ENCODE measurements at places on chromosomes 4 and X.

- DNase-seq = no peak
Measured at GRCh38 chr4:155543126-155543765, 123.4 kb upstream of the GUCY1A1 start.

- DNase-seq = no peak
Measured at GRCh38 chr4:97432551-97432950, 710.7 kb downstream of the STPG2 start.

GRCh38 chr4:139853309-139853708 lies 187.7 kb downstream of the MGST2 start:
- no peak for DNase-seq

GRCh38 chr4:158496030-158496741 lies 25.5 kb upstream of the RXFP1 start:
- peak; percentile 23 for DNase-seq

- DNase-seq = no peak
Measured at GRCh38 chr4:158599150-158599549, 72.5 kb downstream of the C4orf46 start.

GRCh38 chrX:70592091-70592490 lies 147.5 kb downstream of the DLG3 start:
- no peak for DNase-seq

DNA sequence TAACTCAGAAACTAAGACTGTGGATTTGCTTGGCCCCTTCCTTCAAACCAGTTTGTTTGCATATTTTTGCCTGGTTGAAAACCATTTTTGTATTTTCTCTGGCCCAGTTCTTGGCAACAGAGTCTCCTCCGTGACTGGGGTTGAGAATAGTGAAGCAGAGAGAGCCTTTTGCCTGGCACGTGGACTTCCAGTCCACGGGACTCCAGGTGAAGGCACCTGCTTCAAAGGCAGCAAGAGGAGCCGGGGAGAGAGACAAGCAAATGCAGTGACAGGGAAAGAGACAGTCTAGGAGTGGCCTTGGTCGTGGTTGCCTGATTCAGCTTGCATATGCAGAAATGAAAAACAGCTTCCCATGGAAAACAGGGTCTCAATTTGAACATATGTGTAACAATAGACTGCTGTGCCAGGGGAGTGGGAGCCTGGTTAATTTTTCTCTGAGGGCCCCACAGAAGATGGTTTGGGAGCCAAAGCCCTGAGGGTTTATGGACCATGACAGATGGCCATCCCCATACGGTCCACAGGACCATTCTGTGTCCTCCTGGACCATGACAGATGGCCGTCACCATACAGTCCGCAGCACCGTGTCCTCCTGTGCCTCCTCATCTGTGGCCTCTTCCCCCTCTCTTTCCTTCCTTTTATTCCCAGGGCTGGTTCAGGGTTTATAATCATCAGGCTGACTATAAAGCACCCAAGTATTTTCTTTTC lies 272.2 kb upstream of the RASGEF1B start:
- DNase-seq = no peak

DNA sequence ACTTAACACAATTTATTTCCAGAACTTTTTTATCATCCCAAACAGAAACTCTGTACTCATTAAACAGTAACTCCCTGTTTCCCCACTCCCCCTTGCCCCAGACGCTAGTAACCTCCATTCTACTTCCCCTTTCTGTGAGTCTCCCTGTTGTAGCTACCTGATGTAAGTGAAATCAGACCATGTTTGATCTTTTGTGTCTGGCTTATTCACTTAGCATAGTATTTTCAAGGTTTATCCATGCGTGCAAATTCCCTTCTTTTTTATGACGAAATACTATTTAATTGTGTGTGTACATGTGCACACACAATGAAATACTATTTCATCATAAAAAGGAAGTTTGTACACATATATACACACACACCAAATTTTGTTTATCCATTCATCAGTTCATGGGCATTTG lies 5.2 kb downstream of the PKD2 start:
- no peak for DNase-seq

GRCh38 chr4:76658231-76659102 lies 223.4 kb downstream of the SHROOM3 start:
- no peak for DNase-seq

DNA sequence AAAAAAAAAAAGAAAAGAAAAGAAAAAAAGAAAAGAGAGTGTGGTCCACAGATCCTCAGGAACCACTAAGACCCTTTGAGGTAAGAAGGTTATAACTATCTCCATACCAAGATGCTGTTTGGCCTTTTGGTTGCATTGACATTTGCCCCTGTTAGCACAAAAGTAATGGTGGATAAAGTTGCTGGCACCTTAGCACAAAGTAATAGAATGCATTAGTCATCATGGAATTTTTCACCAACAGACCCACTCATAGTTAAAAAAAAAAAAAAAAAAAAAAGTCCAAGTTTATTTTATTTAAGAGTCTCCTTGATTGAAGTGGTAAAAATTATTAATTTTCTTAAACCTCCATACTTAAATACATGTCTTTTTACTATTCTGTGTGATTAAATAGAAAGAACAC lies 78.4 kb upstream of the RBPJ start:
- no peak for DNase-seq

- DNase-seq = no peak
Measured at GRCh38 chr4:117793845-117794480, 240.3 kb upstream of the NDST3 start.

- no peak for DNase-seq
Measured at GRCh38 chr4:156237231-156237630, 283.6 kb upstream of the CTSO start.

DNA sequence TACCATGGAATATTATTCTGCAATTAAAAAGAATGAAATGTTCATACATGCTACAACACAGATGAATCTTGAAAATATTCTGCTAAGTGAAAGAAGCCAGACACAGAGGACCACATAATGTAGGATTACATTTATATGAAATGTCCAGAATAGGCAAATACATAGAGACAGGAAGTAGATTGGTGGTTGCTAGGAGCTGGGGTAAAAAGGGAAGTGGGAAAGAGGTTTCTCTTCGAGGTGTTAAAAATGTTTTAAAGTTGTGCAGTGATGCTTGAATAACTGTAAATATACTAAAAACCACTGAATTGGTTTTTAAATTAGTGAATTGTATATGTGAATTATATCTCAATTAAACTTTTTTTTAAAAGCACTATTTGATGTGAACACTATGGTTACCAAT lies 3.6 kb upstream of the NXT2 start:
- DNase-seq = no peak

DNA sequence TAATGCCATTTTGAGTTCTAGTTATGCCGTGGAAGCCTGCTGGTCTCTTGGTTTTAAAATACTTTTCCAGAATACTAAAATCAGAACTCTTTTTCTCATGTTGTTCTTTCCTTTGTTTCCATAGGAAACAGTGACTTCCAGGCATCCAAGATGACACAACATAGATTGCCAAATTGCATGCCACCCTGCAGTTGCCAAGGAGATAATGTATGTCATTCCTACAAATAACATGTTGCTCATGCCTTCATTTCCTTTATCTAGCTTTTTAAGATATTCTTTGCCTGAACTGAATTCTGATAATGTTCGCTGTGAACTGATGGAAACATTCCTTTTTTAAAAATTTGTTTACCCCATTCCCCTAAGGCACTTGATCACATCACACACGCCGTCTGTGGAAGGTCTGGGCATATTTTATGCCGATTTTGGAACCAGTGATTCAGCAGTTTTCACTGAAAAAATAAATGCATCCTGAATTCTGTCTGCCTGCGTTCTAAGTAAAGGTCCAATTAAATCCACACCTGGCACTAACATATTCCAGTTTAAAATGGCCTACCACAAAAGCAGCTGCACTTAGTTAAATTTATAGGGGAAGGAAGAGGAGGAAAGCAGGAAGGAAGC lies 38.0 kb upstream of the COX7B2 start:
- DNase-seq = no peak

GRCh38 chrX:53438174-53438831 lies 4.1 kb upstream of the HSD17B10 start:
- no peak for DNase-seq

DNA sequence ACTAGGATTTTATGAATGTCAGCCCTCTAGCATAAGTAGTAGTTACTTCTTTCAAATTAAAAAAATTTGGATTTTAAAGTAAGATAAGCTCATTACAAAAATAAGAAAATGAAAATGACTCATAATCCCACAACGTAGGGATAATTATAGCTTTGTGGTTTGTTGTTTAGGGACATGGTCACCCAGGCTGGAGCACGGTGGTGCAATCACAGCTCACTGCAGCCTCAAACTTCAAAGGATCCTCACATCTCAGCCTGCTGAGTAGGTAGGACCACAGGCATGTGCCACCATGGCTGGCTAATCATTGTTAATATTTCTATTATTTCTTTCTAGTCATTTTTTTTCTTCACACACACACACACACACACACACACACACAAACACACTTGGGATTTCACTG lies 57.6 kb downstream of the PLAC1 start:
- DNase-seq = no peak

- DNase-seq = no peak
Measured at GRCh38 chr4:28443801-28444412, 1583.3 kb downstream of the STIM2 start.

DNA sequence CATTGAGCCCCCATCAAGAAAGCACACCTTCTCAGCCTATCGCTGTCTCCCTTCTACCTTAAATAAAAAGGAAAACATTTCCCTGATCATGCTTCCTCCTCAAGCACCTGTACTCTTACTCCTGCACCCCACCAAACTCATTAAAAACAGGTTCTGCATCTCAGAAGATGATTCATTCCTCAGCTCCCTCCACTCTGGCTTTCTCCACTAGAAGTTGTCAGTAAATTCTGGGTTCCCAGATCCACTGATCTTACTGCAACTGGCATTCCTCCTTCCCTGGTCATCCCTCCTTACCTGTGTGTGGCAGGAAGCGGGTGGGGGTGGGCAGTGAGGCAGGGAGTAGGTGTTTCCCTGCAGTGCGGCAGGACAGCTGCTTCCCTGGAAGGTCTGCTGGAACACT lies 108.8 kb downstream of the GPR143 start:
- DNase-seq = no peak

DNA sequence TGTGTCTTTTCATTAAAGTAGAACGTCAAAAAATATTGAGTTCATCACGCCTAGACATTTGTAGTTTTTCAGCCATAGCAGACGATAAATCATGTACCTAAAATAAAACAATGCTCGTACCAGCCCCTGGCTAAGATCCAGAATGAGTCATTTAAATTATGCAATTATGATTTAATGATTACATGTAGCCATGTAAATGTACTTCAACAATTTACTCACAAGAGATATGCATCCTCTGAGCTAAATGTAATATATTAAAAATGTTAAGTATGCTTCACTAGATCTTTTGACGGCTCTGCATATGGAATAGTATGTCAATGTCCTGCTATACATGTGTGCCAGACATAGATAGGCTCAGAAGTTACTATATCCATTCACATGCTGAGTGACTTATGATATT lies 1077.8 kb downstream of the ARAP2 start:
- no peak for DNase-seq

DNA sequence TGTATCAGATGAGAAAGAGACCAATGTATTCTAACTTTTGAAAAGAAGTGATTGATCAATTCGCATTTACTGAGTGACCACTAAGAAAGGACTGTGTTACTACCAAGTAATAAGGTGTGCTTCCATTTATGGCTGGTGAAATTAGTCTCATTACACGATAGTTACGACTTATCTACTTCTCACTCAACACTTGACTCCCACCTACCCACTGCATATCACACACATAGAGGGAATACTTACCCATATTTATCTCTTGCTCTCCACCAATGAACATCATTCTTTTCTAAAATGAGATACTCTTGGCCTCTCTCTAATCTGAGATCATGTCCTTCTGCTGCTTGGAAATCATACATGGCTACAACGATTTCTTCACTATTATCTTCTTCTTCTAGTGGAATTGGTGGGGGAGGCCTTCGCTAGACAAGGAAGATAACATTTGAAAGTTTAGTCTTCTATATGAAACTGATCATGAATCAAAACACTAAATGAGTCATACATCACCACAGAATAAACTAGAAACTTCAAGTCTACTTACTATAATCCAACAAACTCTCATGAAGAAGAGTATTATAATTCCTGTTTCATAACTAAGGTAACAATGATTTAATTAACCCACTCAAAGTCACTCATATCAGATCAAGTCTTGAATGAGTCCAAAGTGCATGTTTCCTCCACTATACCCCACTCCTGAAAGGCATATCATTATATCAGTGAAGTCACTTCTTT lies 33.7 kb upstream of the TXK start:
- no peak for DNase-seq

- DNase-seq = no peak
Measured at GRCh38 chr4:89259301-89260028, 48.1 kb downstream of the GPRIN3 start.

DNA sequence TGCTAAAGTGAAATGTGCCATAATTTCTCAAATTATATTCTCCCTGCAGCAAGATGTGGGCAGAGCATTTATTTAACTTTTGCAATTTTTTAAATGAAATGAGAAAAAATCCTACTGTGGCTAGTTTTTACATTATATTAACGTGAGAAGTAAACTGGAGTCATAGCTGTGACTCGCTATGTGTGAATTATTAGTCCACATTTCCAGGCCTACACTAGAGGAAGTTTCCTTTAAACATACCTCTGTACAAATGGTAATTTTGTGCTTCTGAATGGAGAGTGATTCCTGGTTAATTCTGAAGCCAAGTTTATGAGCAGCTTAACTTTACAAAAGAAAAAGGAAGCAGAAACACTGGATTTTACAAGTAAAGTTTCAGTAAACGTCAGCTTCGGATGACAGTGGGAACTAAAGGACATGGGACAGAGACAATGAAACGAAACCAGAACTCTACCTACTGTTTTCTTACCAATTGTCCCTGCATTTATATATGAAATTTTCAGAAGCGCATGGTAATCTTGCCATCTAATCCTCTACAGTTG lies 72.4 kb downstream of the FBXO8 start:
- no peak for DNase-seq

DNA sequence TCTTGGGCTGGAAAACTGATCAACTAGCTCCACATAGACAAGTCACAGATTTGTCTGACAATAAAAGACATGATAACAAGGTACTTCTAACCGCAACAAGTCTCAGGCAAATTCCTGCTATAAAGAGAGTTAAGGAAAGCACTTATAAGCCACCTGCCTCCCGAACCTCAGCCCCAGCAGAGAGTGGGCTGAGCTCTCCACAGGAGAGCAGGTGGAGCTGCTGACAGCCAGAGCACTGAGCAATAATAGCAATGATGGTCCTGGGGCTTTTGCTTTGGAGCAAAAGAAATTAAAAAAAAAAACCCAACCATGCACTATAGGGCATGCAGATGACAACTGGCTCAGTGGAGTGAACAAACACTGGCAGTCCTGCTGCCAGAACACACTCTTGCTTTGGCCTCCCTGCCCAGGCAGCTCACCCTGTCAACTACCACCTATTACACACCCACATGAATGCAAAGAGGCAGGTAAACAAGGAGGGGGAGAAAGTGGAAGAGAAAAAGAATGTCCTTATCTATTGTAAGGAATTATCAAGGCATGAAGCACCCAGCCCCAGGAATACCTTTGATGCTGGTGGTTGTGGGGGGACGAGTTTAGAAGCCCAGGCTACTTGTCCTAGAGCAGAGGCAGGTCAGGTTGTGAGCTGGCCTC lies 135.8 kb upstream of the DGKK start:
- DNase-seq = no peak
